ENCODE measurements at places on chromosomes 7 and 10.
A peak's percentile ranks its signal among the peaks of the same experiment; 100 is the strongest.

- DNase-seq, result no peak
Observed at GRCh38 chr7:27895551-27895950, 155.6 kb downstream of the TAX1BP1 start.

DNA sequence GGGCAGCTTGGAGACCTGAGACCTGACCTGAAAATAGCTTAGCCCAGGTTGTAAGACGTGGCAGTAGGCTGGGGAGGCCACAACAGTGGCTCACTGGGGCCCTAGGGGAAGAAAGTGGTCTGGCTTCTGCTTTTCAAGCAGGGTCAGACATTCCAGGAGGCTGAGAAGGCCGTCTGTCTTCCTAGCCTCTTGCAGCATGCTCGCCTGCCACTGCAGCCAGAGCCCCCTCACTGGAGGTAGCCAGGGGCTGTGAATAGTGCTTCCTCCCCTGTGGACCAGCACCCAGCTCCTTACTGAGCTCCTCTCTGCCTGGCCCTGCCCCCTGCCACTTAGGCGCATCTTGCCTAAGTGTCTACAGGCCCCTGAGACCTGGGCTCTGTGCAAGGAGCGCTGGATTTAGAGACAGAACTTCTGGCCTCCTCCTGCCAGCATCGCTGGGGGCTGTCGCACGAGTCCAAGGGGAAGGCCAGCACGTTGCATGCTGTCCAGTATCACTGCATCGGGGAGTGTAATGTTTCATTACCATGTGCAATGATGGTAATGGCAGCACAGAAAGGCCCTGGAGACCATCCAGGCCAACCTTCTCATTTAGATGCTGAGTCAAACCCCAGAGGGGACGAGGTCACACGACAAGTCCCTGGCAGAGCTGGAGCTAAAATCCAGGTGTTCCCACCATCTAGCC lies 12.7 kb downstream of the ZMIZ1 start:
- DNase-seq, result peak; percentile 87

DNA sequence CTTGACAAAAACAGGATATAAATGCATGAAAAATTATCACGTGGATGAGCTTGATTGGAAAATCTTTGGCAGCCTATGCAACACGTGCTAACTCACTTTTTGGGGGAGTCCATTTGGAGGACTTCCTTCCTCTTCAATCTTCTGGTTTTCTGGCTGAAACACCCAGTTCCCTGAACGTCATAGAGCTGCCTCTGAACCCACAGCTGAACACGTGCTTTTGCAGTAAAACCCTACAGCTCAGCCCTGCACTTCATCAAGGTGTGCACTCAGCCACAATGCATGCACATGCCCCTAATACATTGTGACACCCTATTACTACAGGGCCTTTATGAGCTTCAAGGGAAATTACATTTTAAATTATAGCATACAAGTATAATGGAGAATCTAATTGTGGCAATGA lies 808.7 kb upstream of the AUTS2 start:
- no peak for DNase-seq

- no peak for DNase-seq
Observed at GRCh38 chr10:83955406-83955805, 183.9 kb upstream of the GHITM start.

GRCh38 chr10:122657729-122658128 lies 41.9 kb downstream of the C10orf120 start:
- DNase-seq, result no peak

DNA sequence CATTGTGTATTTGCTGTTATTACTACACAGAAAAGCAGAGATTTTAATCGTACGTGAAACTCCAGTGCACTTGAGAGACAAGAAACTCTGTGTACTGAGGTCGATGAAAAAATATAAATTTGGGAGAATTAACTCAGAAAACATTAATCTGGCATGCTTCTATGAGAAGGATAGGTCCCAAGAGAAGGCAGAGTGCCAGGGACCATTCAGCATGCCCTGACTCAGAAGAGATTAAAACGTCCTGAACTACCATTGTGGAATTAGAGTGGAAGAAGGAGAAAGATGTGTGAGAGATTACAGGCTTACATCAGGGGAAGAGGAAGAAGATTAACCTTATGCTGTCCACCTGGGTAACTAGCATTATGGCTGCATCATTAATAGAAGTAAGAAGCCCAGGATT lies 72.4 kb downstream of the REEP3 start:
- no peak for DNase-seq

DNA sequence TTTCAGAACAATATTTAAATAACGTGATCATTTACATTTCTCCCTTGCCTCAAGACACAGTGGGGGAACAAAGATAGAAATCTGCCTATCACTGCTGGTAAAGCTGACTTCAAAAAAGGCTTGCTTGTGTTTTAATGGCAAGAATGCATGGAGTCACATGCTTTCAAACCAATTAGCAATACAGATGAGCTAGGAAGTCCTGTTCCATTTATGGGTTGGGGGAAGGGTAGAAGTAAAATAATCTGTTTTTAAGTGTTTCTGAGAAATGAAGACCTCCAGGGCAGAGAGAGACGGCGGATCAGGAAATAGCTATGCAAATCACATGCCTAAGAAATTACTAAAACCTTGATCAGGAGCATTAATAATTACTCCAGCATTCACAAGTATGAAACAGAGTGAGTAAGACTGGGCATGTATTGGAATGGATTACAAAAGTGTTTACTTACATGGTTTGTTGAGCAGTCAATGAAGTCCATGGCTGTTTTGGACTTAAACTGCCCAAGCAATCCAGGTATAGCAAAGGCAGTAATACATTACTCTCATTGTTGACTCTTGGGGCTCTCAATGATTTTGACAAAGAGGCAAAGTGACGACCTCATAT lies 142.0 kb downstream of the ARID5B start:
- peak; percentile 61 for DNase-seq

- no peak for DNase-seq
Observed at GRCh38 chr7:150631866-150632864, at the start of gene GIMAP6. Gene GIMAP6, minus strand, starts transcription at chr7:150632385. Its CDS starts 2,243 bp downstream, at chr7:150630142.

- peak; percentile 58 for DNase-seq
Observed at GRCh38 chr7:127667017-127667670, 15.2 kb downstream of the SND1 start.

GRCh38 chr10:71006506-71006905 lies 118.1 kb upstream of the PCBD1 start:
- no peak for DNase-seq

DNA sequence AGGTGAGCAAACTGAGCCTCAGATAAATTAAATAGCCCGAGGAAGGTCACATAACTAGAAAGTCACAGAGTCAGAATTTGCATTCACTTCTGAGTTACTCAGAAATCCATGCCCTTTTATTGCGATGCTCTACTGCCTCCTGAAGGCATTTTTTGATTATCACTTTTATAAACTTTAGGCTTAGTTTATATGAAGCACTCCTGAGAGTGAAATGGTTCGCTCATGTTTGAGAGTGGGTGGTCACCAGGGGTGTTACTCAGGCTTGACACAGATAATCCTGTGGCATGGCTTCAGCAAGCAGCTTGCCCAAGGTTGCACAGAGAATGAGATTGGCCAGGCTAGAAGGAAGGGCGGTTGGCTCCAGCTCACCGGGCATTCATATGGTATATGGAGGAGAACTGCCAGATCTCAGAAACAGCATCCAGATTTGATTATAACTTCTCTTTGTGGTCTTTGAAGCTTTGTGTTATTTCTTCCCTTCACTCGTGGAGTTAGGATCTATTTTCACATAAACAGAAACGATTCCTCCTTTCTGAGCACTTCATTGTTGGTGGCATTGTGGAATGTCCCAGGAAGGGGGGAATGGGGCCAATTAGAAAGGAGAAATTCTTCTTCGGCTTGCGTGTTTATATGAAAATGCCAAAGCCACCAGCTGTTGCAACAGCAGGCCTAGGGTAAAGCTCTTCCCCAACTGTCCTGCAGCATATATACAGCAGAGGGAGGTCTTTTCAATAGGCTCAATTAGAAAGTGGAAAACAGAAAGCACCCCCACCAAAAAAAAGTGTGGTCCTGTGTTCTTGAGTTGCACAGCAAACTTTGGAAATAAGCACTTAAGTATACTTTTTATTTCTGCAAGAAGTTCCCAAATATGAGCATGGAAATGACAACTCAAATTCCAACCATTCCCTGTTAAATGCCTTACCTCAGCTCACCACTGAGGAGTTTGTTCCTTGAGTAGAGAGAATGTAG lies 628.8 kb downstream of the SUGCT start:
- DNase-seq, result peak; percentile 66

DNA sequence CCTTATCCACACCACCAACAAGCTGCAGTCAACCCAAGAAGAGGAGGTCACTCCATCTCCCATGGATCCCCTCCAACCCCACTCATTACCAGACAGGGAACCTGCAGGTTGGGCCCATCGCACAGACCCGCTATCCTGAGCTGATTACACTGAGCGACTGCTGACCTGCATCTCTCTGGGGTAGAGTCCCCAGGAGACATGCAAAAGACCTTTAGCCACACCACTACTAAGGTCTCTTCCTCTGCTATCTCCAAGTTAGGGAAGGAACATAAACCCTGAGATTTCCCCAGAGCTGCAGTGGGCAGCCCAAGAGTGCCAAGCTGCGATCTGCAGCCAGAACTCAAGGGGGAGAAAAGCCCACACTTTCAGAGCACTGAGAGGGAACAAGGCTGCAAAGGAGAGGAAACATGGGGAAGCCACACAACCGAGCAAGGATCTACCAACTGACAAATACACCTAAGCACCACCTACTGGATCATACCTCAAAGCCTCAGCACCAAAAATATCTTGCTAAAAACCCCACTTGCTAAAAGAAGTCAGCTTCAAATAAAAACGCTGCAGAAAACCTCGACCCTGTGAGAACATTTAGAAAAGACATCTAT lies 298.2 kb downstream of the SORCS1 start:
- no peak for DNase-seq

DNA sequence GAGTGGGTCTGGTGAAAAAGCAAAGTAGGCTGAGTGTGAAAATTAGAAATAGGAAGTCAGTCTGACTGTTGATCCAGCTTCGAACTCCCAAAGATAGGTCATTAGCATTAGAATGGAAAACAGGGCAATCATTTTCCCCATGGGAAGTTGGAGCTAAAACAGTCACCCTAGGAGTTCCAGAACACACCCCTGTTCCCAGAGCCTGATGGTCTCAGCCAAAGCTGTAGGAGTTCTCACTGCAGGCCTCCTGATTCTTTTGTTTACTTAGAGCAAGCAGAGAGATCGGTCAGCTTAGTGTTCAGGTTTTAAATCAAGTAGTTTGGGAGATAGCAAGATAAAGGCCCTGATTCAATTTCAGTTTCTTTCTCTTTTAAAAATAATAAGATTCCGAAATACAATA lies 28.8 kb upstream of the JCAD start:
- DNase-seq, result peak; percentile 44

- no peak for DNase-seq
Observed at GRCh38 chr10:32227802-32228201, 119.2 kb downstream of the EPC1 start.

GRCh38 chr10:125823663-125824251 lies 411 bp downstream of the BCCIP start:
- peak; percentile 19 for DNase-seq

- DNase-seq, result no peak
Observed at GRCh38 chr10:15605740-15606369, 113.9 kb downstream of the ITGA8 start.

- DNase-seq, result no peak
Observed at GRCh38 chr10:79021948-79022499, 46.7 kb upstream of the ZMIZ1 start.

GRCh38 chr10:71326464-71326881 lies 7.4 kb downstream of the SLC29A3 start:
- no peak for DNase-seq

- peak; percentile 9 for DNase-seq
Observed at GRCh38 chr7:37311355-37311754, 137.3 kb downstream of the ELMO1 start.

DNA sequence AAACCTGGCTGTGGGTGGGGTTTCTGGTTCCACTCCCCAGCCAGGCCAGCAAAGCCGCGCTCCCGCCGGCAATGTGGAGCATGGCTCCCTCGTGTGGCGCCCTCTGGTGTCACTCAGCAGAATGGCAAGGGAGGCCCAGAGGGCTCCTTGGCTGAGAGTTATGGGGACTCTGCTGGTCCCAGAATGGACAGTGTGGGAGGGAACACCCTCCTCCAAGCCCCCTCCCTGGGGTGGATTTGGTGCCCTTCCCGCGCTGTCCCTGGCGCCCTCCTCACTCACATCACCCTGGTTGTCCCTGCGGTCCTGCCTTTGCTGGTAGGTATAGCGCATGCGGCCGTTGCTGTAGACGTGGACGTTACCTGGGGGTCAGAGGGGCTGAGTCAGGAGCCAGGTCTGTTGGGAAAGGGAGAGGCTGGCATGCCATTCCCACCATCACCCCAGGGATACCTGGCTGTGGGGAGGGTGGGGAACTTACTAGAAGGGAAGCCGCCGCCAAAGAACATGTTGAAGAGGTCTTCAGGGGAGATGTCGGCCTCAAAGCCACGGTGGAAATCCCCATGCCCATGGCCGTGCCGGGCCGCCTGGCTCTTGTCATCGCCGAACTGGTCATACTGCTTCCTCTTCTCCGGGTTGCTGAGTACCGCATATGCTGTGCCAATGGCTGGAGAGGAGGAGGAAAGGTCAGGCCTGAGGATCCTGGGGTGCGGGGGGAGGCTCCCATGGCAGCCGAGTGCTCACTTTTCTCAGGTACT lies 14.0 kb downstream of the DNAJB12 start:
- peak; percentile 75 for DNase-seq

- no peak for DNase-seq
Observed at GRCh38 chr7:156402255-156402654, 238.3 kb upstream of the RNF32 start.

GRCh38 chr10:100998183-100998990 lies 1.2 kb upstream of the LZTS2 start:
- DNase-seq, result peak; percentile 82

DNA sequence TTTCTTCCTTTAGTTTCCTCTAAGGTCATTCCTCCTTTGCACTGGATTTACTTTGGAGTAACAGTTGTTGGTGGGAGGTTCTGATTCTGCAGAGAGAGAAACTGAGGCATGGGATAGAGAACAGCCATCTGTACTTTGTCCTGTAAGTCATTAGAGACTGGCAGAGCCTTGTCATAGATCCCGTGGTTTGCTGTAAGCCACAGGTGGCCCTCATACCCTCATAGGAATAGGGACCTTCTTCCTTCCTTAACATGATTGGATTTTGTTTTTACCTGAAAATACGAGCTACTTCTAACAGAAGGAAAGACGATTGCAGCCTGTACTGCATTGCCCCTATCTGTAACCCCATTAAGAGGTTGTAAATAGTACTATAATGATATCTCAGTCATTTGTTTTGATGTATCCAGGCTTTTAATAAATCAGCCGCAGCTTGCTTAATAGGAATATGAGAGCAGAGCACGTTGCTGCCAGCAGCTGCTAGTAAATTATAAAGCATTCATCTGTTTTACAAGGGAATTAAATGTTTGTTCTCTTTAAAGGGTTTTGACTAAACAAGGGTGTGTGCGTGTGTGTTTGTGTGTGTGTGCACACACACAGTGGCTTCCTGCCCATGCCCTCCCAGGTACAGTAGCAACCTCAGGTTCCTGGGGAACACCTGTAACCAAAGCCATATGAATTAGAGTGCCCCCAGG lies 249.8 kb downstream of the AUTS2 start:
- DNase-seq, result no peak

DNA sequence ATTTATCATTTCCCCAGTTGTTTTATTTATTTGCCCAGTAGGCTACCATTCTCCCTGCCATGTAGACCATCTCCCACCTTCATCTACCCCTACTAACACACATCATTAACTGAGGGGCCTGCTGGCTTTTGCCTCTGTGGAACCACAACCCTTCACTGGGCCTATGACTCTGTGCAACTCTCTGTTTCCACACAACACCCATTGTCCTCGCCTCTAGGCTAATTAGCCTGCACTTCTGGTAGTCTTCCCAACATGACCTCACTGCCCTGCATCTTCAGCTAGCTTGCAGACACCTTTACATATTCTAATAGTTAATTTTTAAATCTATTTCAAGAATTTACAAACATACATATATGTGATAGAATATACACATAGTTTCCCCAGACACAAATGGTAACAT lies 7.5 kb downstream of the ANKIB1 start:
- DNase-seq, result no peak

Measured in choroid plexus epithelial cell (primary cell).